ENCODE measurements at places on chromosomes 16 and 17.

- no peak for DNase-seq
Measured at GRCh38 chr17:78717431-78717980, 64.6 kb downstream of the CYTH1 start.

DNA sequence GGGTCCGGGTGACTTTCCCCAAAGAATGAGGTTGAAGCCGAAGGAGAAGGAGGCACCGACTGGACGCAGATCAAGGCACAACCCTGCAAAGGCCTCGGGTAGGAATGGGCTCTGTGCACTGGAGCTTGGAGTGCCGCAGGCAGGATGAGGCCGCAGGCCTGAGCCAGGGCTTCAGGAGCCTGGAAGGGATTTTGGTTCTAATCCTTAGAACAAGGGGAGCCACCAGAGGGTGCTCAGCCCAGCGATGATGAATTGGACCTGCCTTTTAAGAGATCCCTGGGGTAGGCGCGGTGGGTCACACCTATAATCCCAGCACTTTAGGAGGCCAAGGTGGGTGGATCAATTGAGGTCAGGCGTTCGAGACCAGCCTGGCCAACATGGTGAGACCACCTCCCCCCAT is 8.1 kb downstream of the CIBAR2 start:
- DNase-seq, result no peak

DNA sequence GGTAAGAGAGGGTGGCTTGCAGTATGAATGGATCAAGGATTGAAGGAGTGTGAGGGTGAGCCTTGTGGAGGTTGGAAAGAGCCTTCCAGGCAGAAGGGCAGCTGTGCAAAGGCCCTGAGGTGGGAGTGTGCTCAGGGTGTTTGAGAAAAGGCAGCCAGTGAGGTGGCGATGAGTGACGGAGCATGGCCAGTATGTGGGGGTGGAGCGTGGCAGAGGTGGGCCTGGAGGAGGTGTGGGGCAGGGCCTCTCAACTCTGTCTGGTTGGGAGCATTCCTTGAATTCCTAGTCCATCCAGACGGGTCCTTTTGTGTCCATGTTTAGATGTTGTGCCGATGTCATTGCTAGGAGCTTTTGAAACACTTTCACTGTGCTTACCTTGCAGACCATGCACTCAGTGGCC is 51.3 kb downstream of the EPN2 start:
- no peak for DNase-seq

GRCh38 chr17:56600256-56600655 is 6.8 kb downstream of the NOG start:
- DNase-seq, result no peak

DNA sequence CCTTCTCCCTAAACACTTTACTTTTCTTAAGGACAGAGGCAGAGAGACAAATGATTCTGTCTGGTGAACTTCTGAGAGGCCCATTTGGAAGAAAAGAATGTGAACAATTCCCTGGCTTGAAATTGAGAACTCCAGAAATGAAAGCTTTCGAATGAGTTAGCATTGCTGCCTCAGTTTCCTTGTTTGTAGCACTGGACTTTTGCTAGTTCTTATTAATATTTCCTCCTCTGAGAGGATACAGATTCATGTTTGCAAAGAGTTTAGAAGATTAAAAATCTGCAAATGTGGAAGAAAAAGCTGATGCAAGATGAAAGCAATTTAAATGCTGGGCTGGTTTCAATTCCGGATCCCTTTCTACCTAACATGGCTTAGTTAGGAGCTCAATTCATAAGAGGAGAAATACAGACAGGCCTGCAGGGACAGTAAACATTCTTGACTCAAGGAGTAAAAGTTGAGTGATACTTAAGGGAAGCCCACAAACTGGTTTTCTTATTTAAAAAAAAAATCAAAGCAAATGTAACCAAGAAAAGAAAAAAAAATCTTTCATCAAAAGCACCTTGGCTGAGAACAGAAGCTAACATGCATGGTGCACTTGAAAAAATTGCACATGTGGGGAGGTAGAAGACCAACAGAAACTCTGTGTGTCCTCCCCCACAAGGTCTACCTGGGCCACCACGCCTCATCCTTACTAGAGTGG is 27.1 kb downstream of the HNF1B start:
- no peak for DNase-seq

DNA sequence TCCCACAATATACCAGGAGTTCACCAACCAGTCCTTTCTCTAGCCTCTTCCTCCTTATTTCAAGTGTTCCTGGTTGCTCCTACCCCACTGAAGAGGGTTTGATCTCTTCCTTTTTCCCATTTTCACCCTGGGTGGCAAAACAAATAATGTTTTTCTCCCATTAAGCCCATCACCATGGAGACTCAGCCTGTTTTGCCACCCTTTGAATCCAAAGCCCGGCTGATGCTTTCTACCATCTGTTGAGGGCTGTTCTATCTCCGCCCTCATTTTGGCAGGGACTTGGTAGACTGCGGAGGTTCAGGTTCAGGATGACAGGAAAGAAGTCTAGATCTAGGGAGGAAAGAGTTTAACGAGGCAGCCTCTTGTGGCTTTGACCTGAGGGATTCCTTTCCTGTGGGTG is 2.6 kb downstream of the DNAH2 start:
- no peak for DNase-seq

DNA sequence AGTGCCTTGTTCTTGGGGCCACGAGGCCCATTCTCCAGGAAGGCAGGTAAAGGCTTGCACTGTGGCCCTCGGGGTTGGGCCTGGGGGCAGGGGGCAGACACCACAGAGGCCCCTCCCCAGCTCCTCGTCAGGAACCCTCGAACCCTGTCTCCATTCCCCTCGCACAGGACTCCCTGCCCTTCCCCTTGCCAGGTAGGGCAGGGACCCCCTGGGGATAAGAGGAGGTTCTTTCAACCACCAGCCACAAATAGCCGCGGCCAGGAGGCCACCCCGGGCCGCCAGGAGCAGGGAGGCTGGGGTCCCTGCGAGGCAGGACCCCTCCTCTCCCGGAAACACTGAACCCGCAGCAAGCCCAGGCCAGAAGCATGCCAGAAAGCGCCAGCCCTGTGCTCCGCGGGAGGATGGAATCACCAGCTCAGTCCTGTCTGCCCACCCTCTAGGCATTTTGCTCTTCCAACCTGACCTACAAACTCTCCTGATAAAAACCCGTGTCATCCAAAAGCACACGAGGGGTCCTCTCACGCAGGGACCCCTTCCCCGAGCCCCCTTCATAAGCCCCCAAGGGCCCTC is 45.6 kb downstream of the SLC47A1 start:
- DNase-seq, result no peak

DNA sequence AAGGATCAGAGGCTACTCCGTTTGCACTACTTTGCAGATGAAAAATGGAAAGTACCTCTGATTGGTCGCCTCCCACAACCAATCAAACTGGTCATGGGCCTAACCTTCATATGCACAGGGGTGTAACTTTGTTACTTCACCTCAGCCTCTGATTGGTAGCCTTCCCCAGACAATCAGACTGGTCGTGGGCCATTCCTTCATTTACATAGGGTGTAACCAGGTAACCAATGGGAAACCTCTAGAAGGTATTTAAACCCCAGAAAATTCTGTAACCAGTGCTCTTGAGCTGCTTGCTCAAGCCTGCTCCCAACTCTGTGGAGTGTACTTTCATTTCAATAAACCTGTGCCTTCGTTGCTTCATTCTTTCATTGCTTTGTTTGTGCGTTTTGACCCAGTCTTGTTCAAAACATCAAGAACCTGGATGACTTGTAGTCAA is 39.2 kb upstream of the USP22 start:
- peak; percentile 59 for DNase-seq

DNA sequence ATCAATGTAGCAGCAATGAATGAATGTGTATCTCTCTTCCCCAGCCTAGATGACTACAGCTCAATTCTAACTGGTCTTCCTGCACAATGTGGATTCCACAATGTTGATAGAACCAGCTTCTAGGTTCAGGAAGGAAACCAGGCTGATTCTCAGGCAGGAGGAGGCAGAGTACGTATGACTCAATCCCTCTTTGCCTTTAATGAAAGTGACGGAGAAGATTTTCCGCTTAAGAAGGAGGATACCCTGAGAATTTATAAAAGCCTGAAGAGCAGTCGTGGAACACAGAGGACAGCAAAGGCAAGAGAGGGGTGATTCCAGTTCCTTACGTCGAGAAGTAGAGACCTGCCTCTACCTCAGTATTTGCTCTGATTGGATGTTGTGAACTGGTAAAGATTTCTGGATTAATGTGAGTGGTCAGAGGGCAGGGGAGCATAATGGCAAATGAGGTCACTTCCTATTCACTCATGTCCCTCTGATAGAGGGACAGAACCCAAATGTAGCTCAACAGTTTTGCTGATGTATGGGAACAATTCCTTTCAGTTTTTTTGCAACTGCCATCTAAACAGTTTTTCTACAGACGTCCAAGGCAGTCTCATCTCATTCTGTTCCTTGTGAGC is 15.0 kb upstream of the SLC16A11 start:
- no peak for DNase-seq

DNA sequence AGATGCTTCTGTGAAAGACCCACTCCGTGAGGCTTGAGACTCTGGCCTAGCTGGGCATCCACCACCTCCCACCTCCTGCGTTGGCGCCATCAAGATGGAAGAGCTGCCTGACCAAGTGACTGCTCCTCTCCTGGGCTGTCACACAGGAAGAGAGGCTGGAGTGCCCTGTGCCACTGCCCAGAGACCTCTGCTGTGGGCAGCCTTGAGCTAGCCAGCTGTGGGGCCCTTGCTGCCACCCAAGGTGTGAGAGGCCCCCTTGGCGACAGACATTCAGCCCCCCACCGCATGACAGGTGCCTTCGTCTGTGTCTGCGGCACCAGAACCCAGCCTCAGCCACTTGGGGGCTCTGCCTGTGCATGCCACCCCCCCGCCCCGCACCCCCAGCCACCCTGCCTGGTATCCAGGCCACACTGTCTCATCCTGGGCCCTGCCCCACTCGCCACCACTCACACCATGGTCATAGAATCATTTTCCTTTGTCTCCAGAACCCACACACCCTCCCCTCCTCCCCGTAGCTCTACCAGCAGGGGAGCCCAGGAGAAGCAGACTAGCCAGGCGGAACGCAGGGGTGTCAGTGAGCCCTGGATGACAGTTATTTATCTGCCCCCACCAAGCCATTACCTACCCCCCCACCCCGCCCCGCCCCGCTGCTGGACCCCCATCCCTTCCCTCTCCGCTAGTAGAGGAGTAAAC is 120.9 kb upstream of the LHX1 start:
- DNase-seq, result no peak

DNA sequence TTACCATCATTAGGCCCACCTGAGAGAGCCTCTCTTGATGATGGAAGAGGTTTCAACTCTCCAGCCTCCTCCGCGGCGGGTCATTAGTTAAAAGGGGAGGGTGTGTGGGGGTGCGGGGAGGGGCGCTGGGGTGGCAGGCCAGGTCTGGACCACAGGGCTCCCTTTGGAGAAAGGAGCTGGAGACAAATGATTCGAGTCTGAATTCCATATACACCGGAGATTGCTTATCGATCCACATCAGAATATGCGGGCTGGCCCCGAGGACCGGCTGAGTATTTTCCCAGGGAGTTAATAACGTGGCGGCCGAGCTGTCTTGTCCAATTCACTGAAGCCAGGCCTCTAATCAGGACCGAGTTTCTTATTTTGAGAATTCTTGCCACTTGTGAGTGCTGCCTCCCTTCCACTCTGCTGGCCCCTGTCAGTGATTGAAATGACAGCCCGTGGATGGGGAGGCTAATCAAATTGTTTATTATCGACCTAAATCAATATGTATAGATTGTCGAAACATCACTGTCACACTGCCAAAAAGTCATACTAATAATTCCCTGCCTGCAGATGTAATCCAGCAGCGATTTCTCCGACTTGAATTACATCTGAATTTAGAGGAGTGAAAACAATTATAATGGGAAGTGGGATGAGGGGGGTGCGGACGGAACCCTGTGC is 202.7 kb downstream of the SALL1 start:
- DNase-seq, result no peak

DNA sequence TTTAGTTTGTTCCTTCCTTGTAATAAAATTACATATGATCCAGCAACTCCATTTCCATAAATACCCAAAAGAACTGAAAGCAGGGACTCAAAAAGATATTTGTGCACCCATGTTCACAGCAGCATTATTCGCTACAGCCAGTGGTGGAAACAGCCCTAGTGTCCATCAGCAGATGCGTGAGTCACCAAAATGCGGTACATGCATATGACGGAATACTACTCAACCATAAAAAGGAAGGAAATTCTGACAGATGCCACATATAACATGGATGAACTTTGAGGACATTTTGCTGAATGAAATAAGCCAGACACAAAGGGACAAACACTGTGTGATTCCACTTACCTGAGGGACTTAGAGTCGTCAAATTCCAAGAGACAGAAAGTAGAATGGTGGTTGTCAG is 9.1 kb upstream of the SLC47A2 start:
- no peak for DNase-seq

DNA sequence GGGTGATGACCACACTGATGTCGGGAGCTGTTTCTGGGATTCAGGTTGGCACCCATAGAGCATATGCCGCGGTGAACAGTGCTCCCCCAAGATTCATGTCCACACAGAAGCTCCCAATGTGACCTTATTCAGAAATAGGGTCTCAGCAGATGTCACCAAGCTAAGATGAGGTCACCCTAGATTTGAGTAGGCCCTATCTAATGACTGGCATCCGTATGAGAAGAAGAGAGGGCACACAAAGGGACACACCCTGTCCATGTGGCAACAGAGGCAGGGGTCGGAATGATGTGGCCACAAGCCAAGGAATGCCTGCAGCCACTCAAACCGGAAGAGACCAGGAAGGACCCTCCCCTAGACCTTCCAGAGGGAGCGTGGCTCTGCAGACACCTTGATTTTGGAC is 35.5 kb downstream of the TBC1D16 start:
- DNase-seq, result no peak

DNA sequence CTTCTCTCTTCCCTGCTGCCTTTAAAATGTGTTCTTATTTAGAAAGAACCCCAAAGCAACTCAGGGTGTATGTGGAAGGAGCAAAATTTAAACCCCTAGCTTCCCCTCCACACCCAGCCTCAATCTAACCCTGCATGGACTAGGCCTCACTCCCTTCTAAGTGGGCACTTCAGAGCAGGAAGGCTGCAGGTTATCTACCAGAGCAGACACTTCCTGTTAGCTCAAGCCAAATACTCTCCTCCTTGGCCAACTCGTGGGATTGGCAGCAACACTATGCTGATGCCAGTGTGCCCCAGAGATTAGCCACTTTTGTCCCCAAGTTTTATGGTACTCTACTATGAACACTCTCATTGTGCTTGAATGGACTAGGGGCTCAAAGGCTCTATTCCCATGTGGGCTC is 35.6 kb downstream of the CCDC42 start:
- DNase-seq, result no peak

- no peak for DNase-seq
Measured at GRCh38 chr17:78022425-78022824, 63.9 kb downstream of the TNRC6C start.

GRCh38 chr17:54353789-54354525 is 531.2 kb downstream of the KIF2B start:
- DNase-seq, result no peak

GRCh38 chr17:43416998-43417890 is 18.5 kb downstream of the ARL4D start:
- no peak for DNase-seq

DNA sequence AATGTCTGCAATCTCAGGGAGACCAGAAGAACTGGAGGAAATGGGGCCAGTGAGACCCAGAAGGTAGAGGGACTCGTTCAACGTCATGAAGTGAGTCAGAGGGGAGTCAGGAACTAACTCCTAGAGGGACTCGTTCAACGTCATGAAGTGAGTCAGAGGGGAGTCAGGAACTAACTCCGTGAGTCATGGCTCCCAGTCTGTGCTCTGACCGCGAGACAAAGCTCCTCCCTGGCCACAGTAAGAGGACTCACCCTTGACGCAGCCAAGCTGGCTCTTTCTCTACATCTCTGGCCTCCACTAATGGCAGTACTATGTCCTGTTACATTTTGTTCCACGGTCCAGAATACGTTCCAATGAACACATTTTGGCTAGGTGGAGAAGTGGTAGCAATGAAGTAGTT is 902.5 kb downstream of the KCNJ2 start:
- DNase-seq, result no peak

- DNase-seq, result no peak
Measured at GRCh38 chr16:15601212-15601879, 41.6 kb downstream of the MARF1 start.
